Gastroesophageal sphincter (tissue), 4 donors: ENCODE measurements at places on chromosomes 3 and 15. TPM values are rescaled to one million over a fixed set of nuclear protein-coding genes. Genes with fewer than 3 reads are reported as not detected.

AAGAB gene
- total RNA-seq: 32.4 TPM

MAPK6 gene
- total RNA-seq: 21.3 TPM

KLHL6 gene
- 1.9 TPM for total RNA-seq

NEK10 gene
- 1.0 TPM for total RNA-seq

CLDN1 gene
- total RNA-seq: 0.50 TPM
